ENCODE measurements at places on chromosomes 4 and X. TPM values are rescaled to one million over a fixed set of nuclear protein-coding genes. Genes with fewer than 3 reads are reported as not detected.

GRCh38 chr4:139144161-139144859, 32.7 kb downstream of the ELF2 start:
- H3K27ac ChIP-seq = peak overlapping the region; percentile 60
- H3K27me3 ChIP-seq = no peaks in the 10 kb centered on the region
- DNase-seq = no peak
- H3K4me1 ChIP-seq = peaks cover 21% of the 10 kb centered on the region

- no peaks in the 10 kb centered on the region for H3K36me3 ChIP-seq
- DNase-seq = no peak
- H3K27ac ChIP-seq = no peak overlapping the region
- no peaks in the 10 kb centered on the region for H3K27me3 ChIP-seq
Observed at GRCh38 chr4:27789773-27790172, 929.1 kb downstream of the STIM2 start.

- peak; percentile 71 for DNase-seq
- no peaks in the 10 kb centered on the region for H3K4me1 ChIP-seq
- H3K4me3 ChIP-seq = no peak overlapping the region
- H3K36me3 ChIP-seq = no peaks in the 10 kb centered on the region
Observed at GRCh38 chr4:51831133-51831532, 11.8 kb upstream of the DCUN1D4 start.

DNA sequence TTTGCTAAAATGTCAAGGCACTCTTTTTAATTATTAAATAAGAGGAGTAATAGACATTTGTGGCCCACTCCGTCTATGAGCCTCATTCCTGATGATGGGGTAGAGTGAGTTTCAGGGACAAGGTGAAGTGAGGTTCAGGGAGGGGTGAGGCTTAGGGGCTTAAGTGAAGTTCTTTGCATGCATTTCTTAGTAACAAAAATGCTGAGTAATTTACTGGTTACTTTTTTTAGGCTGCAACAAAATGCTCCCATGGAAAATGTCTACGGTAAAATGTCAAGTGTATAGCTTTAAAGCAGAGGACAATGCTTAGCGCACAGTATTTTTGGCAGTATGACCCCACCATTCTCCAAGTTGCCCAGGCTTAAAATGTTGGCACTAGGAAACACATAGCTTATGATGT, 2.0 kb upstream of the USO1 start:
- H3K36me3 ChIP-seq = peaks cover 16% of the 10 kb centered on the region
- peaks cover 3% of the 10 kb centered on the region for H3K4me1 ChIP-seq
- H3K27me3 ChIP-seq = no peaks in the 10 kb centered on the region
- peak overlapping the region; percentile 86 for H3K4me3 ChIP-seq
- no peak overlapping the region for H3K27ac ChIP-seq

- no peaks in the 10 kb centered on the region for H3K36me3 ChIP-seq
- DNase-seq = peak; percentile 29
- no peaks in the 10 kb centered on the region for H3K27me3 ChIP-seq
- H3K4me3 ChIP-seq = no peak overlapping the region
Observed at GRCh38 chrX:28659269-28659668, 72.0 kb downstream of the IL1RAPL1 start.

DNA sequence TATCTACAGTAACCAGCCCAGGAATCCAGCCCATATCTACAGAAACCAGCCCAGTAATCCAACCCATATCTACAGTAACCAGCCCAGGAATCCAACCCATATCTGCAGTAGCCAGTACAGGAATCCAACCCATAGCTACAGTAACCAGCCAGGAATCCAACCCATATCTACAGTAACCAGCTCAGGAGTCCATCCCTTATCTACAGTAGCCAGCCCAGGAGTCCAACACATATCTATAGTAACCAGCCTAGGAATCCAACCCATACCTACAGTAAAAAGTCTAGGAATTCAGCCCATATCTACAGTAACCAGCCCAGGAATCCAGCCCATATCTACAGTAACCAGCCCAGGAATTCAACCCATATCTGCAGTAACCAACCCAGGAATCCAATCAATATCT, 445.0 kb upstream of the BOD1L1 start:
- no peaks in the 10 kb centered on the region for H3K27me3 ChIP-seq
- no peak for DNase-seq
- no peaks in the 10 kb centered on the region for H3K36me3 ChIP-seq
- no peaks in the 10 kb centered on the region for H3K4me1 ChIP-seq
- no peak overlapping the region for H3K4me3 ChIP-seq

- no peak overlapping the region for H3K27ac ChIP-seq
- DNase-seq = no peak
- H3K27me3 ChIP-seq = peaks cover 25% of the 10 kb centered on the region
- no peaks in the 10 kb centered on the region for H3K36me3 ChIP-seq
- H3K4me3 ChIP-seq = no peak overlapping the region
Observed at GRCh38 chr4:10983268-10983667, 298.7 kb upstream of the CLNK start.

DNA sequence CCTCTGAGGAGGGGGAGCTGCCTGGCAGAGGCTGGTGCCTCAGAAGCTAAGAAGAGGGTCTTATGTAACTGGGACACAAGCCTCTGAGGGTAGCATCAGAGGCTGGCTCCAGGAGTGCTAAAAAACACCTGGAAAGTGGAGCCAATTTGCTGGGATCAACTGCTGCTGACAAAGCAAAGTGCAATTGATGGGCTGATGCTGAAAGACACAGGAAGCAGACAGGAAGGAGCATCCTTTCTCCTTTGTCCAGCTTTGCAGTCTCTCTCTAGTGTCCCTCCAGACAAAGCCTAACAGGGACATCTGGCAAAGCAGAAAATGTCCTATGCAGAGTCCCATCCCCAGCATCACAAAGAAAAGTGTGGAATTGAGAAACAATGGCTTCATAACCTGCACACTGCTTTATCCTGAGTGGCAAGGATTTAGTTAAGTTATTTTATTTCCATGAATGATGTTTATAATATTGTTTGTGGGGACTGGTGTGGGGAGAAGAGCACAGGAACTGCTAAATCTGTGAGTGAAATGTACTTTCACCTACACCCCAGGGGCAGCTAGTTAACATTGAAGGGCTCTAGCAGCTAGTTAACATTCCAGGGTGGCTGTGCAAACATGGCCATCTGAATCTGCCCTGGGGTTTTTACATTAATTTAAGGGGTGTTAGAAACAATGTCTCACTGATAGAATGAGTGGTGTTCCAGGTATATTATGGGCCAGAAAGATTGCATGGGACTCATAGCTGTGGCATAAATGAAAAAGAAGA, 25.6 kb upstream of the MBTPS2 start:
- H3K27me3 ChIP-seq = no peaks in the 10 kb centered on the region
- H3K27ac ChIP-seq = no peak overlapping the region
- H3K4me1 ChIP-seq = no peaks in the 10 kb centered on the region

GRCh38 chr4:56971383-56971782, 6.0 kb downstream of the NOA1 start:
- H3K27me3 ChIP-seq = no peaks in the 10 kb centered on the region
- no peak overlapping the region for H3K4me3 ChIP-seq
- no peak for DNase-seq
- no peak overlapping the region for H3K27ac ChIP-seq
- H3K4me1 ChIP-seq = no peaks in the 10 kb centered on the region
- H3K36me3 ChIP-seq = peaks cover 58% of the 10 kb centered on the region

DNA sequence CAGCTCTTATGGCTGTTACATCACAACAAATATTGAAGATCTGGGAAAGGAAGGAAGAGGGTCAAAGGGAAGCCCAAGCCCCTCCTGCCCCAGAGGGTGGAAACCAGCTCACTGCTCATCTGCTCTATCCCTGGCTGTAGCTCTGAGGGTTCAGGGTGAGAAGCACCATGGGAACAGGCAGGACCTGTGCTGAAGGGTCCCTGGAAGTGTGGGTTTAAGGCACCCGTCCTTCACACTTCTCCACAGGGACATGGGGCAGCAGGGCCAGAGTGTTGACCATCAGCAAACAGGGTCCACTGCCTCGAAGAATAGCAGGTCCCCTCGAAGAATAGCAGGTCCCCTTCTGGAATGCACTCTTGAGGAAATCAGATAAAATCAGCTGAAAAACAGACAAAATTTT, 4.4 kb downstream of the RTL5 start:
- no peak for DNase-seq
- H3K27me3 ChIP-seq = peaks cover 35% of the 10 kb centered on the region
- H3K4me1 ChIP-seq = peaks cover 6% of the 10 kb centered on the region
- no peak overlapping the region for H3K4me3 ChIP-seq
- no peaks in the 10 kb centered on the region for H3K36me3 ChIP-seq

DNA sequence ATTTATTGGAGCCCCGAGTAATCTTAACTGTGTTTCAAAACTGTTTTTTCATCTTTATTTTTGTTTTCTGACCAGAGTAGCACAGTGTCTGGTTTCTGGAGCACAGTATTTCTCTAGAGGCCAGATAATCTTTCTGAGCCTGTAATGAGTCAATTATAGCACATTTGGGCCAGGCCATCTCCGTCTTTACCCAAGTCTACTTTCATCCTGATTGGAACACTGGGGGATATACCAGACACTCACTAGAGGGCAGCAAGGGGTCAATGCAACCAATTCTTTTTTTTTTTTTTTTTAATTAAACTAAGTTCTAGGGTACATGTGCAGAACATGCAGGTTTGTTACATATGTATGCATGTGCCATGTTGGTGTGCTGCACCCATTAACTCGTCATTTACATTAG, 282.0 kb downstream of the ARHGAP24 start:
- no peaks in the 10 kb centered on the region for H3K36me3 ChIP-seq
- H3K4me3 ChIP-seq = no peak overlapping the region
- H3K27ac ChIP-seq = no peak overlapping the region
- H3K27me3 ChIP-seq = no peaks in the 10 kb centered on the region
- DNase-seq = no peak

DNA sequence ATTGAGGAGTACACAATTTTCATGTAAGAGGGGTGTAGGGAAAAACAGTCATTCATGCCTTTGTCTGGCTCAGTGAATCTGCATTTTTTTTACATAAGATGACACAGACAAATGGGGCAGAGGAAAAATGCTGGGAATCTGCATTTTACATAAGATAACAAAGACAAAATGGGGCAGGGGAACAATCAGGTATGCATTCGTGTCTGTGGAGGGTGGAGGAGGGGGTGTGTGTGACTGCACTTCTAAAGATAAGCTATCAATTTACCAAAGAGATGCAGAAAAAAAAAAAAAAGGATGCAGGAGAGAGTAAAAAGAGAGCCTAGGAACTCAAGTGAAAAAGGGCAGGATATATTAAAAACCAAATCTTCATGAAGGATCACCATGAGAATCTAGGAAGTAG, 637.4 kb downstream of the ZNF674 start:
- H3K4me3 ChIP-seq = no peak overlapping the region
- no peaks in the 10 kb centered on the region for H3K36me3 ChIP-seq
- H3K27ac ChIP-seq = no peak overlapping the region
- H3K4me1 ChIP-seq = no peaks in the 10 kb centered on the region

- H3K4me3 ChIP-seq = no peak overlapping the region
- DNase-seq = no peak
- peaks cover 7% of the 10 kb centered on the region for H3K4me1 ChIP-seq
- H3K27ac ChIP-seq = no peak overlapping the region
- H3K27me3 ChIP-seq = no peaks in the 10 kb centered on the region
- no peaks in the 10 kb centered on the region for H3K36me3 ChIP-seq
Observed at GRCh38 chr4:17324386-17324830, 187.5 kb downstream of the QDPR start.

DNA sequence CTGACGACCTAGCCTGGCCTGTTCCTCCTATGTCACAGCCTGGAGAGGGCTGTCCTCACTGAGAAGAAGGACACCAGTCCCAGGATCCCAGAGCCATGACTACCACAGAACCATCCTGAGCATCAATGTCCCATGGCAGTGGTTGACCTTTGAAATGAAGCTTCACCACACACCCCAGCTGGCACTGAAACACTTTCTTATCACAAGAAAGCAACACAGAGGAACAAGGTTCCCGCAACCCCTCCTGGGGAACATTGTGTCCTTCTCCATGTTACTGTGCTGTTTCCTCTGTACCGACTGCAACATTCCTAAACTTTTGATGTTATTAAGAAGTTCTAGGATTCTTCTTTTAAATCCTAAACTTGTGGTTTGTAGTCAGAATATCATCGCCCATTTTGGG, 21.2 kb upstream of the FAM156A start:
- H3K27me3 ChIP-seq = no peaks in the 10 kb centered on the region
- no peak overlapping the region for H3K27ac ChIP-seq
- H3K4me3 ChIP-seq = no peak overlapping the region
- no peak for DNase-seq

DNA sequence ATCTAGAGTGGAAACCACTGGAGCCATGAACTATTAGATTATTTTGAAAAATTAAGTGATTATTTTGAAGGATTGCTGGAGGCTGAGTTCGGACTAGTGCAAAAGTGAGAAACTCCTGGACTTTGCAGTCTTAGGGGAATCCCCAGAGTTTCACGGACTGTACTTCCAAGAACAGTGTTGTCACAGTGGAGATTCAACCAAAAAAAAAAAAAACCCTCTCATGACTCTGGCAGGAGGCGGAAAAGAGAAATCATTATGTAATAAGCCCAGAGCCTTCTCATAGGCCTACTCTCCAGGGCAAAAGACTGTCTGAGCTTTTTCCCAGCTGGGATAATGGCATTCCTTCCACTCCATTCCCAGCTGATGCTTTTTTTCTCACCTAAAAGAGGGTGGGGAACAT, 16.8 kb upstream of the C4orf51 start:
- H3K4me1 ChIP-seq = no peaks in the 10 kb centered on the region
- no peak for DNase-seq
- H3K27ac ChIP-seq = no peak overlapping the region
- H3K27me3 ChIP-seq = no peaks in the 10 kb centered on the region
- H3K4me3 ChIP-seq = no peak overlapping the region

DNA sequence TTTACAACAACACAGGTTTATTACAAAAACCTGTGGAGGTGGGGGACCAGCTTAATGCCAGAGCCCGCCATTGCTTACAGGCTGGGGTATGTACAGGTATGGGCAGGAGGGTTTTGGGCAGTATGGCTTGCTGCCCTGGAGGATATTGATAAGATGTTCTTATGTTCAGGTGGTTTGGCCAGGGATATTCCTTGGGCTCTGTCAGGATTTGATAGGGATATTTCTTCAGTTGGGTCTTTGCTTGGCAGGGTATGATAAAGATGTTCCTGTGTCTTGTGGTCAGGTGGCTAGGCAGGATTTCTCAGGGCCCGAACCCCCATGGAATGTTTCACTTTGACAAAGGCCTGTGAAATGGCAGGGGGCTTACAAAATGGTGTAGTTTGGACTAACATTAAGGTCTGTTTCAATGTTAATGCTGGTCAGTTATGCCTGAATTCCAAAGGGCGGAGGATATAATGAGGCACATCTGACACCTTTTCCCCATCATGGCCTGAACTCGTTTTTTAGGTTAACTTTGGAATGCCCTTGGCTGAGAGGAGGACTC, 3.1 kb downstream of the MGST2 start:
- no peak overlapping the region for H3K4me3 ChIP-seq
- no peak overlapping the region for H3K27ac ChIP-seq
- H3K4me1 ChIP-seq = no peaks in the 10 kb centered on the region
- H3K36me3 ChIP-seq = no peaks in the 10 kb centered on the region
- H3K27me3 ChIP-seq = no peaks in the 10 kb centered on the region
- DNase-seq = no peak

LDB2 gene
- total RNA-seq = 57.0 TPM

TMSB15A gene
- 84.1 TPM for total RNA-seq

ABLIM2 gene
- 3.0 TPM for total RNA-seq

BEX1 gene
- 76.8 TPM for total RNA-seq
